ENCODE measurements at places on chromosomes 6 and 20.

DNA sequence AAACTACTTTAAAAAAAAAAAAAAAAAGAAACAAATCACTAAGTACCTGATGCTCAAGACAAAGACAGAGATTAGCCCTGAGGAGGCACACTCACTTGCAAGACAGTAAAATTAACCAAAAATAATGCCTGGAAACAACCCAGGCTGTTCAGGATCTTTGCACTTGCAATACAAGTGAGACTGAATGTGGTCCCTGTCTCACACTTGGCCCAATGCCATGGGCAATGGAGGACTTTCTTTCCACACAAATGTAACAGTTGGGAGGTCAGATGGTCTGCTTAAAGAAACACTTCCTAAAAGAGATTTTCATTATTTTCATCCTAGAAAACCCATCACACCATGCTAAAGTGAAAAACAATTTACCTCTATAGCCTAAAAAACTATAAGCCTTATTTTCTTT is 16.2 kb downstream of the STAU1 start:
- DNase-seq, result no peak

- no peak for DNase-seq
These were observed 17.4 kb downstream of the RSPH4A start for GRCh38 chr6:116633685-116634084.

- DNase-seq, result peak; percentile 57
These were observed 172.4 kb downstream of the ADGB start for GRCh38 chr6:146770965-146771735.

DNA sequence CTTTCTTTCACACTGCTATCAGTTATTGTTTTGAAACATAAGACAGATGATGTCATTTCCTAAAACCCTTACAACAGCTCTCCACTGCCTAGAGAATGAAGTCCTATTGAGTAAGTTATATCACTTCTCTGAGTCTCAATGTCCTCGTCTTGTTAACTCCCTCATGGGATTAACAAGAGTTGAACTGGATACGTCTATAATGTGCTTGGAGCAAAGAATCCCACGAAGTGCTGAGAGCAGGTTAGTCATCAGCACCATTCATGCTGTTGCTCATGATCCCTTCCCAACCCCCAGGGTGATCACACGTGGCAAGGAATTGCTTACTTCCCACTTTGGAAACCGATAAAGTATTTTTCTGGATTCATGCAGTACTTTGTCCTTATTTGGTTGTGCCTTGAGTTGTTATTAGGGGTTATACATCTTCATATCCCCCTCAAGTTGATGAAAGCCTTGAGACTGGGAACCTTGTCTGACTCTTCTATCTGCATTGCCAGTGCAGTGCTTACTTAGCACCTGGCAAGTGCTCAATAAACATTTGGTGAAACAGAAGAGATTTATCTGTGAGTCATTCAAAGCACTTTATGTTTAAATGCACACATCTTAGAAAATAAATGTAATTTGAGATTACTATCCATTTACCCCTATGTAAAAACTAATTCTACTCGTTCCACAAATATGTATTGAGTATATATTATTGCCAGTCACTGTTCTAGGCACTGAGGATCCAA is 487.5 kb downstream of the EPM2A start:
- DNase-seq, result no peak

DNA sequence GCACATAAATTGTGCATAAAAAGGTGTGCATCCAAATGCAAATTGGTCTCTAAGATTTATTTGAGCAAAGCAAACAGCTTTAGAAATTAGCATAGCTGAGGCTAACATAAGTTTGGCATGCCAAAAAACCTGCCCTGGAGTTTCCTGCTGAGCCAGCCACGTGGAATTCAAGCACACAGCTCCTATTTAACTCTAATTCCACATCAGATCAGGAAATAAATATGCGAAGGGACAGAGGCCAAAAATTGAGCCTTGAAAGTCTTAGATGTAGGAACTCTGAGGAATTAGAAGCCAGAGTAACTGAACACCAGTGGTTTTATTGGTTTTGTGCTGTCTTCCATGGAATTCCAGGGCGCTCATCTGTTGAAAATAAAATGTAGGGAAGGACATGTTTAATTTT is 19.6 kb downstream of the SOBP start:
- DNase-seq, result no peak

- peak; percentile 75 for DNase-seq
These were observed 69.1 kb upstream of the PRSS16 start for GRCh38 chr6:27178407-27178730.

- no peak for DNase-seq
These were observed 6.5 kb downstream of the C20orf202 start for GRCh38 chr20:1209447-1210387.

GRCh38 chr6:155090166-155090565 is 95.1 kb downstream of the TIAM2 start:
- DNase-seq, result no peak

DNA sequence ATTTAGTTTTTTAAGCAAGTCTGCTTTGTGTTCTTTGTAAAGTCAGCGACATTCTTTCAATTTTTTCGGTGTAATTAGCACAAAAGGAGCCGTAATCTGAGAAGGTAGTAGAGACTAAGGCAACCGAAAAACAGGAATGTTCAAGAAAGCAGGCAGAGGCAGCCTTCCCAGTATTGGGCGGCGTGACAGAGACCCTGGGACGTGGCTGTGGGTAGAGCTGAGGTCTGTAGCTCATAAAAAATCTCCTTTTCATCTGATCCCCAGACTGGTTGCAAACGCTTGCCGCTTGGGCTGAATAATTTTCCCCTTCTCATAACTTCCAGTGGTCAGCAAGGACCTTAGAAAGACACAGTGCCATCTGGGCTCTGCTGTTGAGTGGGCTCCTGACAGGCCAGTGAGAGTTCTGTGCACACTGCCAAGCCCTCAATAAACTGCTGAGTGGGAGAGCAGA is 30.8 kb downstream of the GNAS start:
- no peak for DNase-seq

- DNase-seq, result no peak
These were observed 12.4 kb downstream of the KIAA1755 start for GRCh38 chr20:38248133-38248532.

- no peak for DNase-seq
These were observed 56.7 kb downstream of the FAM135A start for GRCh38 chr6:70470016-70470415.

DNA sequence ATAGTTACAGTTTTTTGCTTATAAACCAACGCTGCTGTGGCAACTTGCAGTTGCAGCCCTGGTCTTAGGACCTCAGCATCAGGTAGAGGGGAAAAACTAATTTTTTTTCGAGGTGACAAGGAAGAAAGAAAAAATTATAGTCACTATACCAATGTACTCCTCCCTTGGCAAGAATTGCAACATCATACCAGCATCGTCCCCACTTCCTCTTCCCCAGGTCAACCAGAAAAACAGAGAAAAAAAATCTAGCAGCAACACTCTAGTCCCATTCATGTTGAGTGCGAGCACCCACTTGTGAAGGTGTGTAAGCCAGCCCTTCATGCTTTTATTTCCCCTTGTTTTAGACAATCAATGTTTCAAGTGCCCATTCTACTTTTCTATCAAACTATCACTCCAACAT is 13.1 kb upstream of the DCBLD1 start:
- no peak for DNase-seq

GRCh38 chr6:159117563-159117962 is 51.6 kb upstream of the FNDC1 start:
- DNase-seq, result no peak

DNA sequence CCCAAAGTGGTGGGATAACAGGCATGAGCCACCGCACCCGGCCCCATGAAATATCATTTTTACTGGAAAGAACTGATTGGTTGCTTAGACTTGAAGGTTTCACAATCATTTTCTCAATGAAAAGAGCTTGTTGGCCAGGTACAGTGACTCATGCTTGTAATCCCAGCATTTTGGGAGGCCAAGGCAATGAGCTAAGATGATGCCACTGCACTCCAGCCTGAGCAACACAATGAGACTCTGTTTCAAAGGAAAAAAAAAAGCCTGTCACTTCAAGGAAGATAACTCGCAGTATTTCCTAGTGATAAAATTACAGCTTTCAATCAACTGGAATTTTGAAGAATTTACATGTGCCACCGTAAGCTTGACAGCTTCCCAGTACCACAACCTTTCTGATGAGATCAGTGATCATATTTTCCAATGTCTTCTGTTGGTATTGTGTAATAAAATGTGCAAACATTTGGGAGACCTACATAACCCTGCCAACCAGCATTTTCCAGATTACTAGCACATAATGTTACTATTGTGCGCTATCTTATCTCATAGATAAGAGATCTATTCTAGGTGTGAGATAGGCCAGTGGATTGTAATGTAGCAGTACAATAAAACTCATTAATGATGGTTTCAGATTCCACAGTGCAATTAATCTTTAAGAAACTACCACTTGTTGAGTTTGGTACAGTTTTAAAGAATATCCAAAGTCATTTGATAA is 7.2 kb downstream of the PNLDC1 start:
- no peak for DNase-seq

DNA sequence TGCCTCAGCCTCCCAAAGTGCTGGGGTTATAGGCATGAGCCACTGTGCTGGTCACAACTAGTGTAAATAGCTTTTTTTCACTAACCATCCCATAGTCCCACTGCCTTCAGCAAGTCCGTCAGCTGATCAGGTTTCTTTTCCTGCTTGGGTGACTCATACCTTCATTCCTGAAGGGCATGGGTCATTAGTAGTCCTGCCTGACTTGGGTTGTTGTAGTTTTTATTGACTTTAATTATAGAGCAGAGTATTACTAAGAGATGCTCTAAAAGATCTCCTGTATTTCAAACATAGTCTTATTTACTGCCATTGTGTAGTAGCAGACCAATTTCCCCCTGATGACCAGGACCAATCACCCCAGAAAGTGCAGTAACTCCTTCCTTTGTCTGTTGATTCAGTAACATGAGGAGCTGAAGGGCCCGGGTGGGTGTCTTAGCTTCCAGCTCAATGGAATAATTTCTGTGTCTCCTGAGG is 25.8 kb downstream of the HLA-C start:
- DNase-seq, result no peak

- DNase-seq, result no peak
These were observed 223.7 kb upstream of the SYNCRIP start for GRCh38 chr6:85866370-85866730.

DNA sequence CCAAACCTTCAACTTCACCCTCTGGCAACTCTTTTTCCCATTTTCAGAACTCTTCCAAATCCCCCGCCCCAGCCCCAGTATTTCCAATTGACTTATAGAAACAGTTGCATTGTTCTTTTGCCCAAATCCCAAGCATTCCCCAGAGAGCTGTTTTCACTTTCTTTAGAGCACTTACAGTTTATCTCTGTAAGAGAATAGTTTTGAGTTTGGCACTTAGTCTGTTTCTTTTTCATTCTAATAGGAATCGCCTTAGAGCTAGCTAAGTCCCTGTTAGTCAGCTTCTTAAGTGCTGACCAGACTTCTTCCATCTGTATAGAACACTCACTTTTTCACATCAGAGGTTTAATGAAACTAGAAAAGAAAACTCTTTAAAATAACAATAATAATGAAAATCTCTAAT is 374.2 kb upstream of the FLRT3 start:
- DNase-seq, result no peak

- DNase-seq, result no peak
These were observed 106.0 kb downstream of the MYO6 start for GRCh38 chr6:75855052-75855451.

DNA sequence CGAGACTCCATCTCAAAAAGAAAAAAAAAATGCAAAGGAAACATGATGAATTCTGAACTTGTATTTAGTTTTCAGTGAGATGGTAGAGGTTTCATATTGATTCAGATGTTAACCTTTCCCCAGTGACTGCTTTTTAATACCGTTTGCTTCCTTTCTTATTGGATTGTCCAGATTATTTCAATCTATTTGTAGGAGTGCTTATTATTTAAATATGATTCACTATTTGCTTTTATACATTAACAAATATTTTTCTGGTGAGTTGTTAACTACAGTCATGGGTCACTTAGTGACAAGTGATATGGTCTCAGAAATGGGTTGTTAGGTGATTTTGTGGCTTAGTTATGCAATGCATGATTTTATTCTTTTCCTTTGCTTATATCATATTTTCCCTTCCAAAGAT is 8.4 kb downstream of the PI3 start:
- DNase-seq, result no peak

DNA sequence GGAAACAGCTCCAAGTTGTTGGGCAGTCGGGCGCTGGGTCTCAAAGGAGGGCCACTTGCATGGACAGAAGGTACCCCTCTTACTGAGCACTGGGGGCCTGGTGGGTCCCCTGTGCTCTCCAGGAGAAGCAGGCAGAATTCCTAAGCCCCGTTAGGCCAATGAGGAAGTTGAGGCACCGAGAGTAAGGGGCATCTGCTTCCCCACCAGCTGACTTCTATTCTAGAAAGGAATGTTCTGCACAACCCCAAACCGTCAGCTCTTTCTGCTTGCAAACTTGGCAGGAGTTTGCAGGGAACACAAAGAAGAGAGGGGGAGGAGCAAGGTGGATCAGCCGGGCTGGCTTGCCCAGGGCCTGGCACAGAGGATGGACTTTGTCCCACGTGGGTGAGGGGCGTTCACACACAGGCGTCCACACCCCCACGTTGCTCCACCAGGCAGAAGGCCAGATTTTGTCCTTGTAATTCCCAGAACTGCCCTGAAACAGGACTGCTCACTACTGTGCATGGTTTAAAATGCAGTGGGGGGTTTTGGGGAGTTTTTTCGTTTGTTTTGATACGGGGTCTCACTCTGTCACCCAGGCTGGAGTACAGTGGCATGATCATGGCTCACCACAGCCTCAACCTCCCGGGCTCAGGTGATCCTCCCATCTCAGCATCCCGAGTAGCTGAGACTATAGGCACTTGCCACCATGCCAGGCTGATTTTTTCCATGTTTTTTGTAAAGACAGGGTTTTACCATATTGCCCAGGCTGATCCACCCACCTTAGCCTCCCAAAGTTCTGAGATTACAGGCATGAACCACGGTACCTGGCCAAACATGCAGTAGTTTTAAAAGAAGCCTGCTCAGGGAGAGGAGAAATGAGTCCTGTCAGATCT is 93.3 kb downstream of the SNX5 start:
- DNase-seq, result no peak

GRCh38 chr20:61979701-61980635 is 85.7 kb downstream of the TAF4 start:
- no peak for DNase-seq

DNA sequence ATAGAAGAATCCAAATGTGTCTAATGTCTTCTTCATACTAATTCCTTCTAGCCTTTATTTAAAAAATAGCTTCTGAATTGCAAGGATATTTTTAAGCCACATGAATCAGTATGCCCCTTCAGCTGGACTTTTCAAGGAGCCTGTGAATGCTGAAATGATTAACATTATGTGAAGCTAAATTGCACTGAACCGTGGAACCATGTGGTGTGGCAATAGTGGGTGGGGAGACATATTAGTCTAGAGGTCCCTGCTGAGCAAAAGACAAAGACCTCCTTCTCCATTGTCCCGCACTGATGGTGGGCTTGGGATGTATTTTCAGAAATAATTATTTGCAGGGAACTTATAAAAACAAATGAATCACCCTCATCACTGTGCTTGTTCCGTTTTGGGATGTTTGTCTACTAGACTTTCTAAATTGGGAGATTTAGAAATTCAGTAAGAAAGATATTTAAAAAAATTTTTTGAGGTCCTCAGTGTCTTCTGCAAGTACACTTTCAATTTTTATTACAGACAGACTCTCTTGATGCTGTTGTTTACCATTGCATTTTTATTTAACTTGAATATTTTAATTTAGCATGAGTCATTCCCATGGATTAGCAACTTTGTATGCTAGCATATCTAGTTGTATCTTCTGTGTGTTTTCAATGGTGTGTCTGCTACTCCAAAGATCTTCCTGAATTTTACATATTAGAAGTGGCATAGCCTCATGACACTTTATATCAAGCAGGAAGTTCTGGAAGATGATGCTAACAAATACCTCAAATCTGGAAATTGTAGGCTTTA is 238.1 kb downstream of the LAMA2 start:
- no peak for DNase-seq
